Activated T-cell treated with anti-CD3 and anti-CD28 coated beads for 4 hours (primary cell): ENCODE measurements at places on chromosomes 2 and 18.

DNA sequence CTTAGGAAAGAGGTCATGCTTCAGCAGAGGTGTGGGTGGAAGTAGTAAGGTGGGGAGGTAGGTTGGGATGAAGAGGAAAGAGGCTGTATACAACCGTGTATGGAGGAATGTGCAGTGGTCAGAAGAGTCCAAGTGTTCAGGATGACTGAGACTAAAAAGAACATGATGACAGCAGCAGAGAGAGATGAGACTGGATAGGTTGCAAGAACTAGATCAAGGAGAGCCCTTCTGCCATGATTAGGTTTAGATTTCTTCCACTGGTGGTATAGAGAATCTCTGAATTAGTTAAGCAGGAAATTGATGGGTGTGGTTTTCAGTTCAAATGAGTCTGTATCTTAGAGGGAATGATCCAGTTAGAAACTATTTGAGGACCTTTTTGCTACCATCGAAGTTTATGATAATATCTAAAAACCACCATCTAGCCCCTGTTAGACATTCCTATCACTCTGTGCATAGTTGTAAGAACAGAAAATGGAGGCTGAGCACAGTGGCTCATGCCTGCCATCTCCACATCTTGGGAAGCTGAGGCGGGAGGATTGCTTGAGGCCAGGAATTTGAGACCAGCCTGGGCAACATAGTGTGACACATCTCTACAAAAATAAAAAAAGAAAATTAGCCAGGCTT, 221.0 kb downstream of the LTBP1 start:
- no peak for DNase-seq

GRCh38 chr2:75518638-75519465, 41.9 kb downstream of the EVA1A start:
- no peak for DNase-seq

GRCh38 chr2:168992591-168993349, 38.4 kb downstream of the ABCB11 start:
- no peak for DNase-seq

GRCh38 chr2:240453461-240454105, 18.1 kb downstream of the GPC1 start:
- DNase-seq, result no peak

GRCh38 chr18:26056291-26056690, 34.1 kb downstream of the SS18 start:
- no peak for DNase-seq

DNA sequence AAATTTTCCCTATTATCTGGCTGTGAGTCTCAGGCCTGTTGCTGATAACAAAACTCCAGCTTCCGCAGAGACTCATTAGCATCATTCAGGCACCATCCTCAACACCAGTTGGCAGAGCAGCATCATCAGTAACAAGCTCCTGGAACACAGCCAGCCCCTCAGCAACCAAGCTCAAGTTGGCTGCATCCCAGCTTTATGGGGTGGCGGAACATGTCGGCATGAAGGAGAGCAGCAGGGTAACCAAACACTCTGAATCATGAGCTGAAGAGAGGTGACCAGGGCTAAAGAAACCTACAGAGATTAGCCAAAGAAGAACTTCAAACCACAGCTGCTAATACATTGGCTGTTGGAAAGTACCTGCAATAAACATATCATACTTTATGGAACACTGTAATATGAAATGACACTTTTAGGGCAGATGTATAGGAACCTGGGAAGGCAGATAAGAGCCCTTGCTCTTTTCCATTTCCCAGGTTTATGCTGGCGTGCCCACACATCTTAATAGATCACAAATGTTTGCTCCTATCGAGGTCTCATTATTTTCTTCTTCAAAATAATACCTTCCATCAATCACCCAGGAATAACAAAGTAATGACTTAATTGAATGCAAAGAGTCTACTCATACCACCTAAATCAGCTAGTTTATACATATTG, 63.8 kb downstream of the PDE11A start:
- DNase-seq, result no peak

GRCh38 chr2:220662431-220662830, 909.7 kb downstream of the EPHA4 start:
- DNase-seq, result no peak
